Fibroblast of skin of abdomen (primary cell): ENCODE measurements at places on chromosomes 16 and 17.

- DNase-seq: no peak
Measured at GRCh38 chr16:29916979-29917378, 9.0 kb downstream of the KCTD13 start.

DNA sequence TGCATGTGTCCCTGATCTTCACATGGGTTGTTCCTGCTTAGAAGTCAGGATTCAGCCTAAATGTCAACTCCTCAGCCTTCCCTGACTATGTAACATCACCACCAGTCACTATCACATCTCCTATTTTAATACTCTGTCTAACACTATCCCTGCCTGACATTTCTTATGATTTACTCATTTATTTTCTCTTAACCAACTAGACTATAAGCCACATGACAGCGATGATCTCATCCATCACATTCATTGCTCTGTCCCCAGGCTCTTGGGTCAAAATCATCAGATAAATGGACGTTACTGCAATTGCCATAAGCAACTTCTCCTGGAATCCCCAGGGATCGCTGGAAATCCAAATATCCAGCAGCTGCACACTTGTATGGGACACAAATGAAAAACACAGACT lies 15.7 kb downstream of the CDRT4 start:
- peak; percentile 10 for DNase-seq

DNA sequence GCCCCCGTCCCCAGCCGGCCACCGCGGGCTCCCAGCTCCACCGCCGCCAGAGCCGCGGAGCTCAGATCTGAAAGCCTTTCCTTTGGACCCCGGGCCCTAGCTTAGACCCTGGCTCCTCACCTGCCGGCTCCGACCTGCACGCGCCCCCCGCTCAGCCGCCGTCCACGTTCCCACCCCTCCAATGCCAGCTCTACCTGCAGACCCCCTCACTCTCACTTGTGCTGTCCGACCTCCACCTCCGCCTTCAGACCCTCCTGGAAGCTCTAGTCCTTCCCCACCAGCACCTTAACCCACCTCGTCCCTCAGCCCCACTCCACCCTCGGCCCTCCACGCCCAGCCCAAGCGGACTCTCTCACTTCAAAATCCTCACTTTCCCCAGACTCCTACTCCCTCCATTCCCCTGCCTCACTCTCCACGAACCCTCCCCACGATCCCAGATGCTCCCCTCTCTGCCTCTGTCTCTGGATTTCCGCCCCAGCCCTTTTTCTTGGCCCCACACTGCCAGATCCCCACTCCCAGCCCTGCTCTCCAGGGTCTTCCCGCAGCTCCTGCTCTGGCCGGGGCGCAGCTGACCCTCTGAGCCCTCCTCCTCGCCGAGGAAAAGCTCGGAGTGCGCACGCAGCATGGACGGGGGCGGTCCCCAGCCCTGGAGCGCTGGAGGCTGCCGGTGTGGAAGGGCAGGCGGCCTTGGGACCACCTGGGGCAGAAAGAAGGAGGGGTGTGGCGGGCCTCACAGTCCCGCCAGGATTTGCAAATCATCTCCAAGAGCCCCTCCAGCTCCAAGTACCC lies at the start of gene TMEM114:
Gene TMEM114, minus strand, starts transcription at position 612 of the 789 bp plus-strand sequence. CDS start 673 bp downstream, outside the sequence.
- no peak for DNase-seq

DNA sequence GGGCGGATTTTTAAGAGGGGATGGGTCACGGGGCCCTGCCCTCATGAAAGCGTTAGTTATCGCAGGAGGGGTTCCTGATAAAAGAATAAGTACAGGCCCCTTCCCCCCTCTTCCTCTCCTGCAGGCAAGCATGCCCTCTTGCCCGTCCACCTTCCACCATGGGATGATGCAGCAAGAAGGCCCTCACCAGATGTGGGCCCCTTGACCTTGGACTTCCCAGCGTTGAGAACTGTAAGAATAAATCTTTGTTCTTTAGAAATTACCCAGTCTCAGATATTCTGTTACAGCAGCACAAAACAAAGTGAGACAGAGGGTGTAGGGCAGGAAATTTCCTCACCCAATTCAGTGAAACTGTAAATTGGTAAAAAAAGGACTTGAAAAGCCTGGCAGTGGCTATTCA lies 27.8 kb upstream of the LCMT1 start:
- DNase-seq: no peak

DNA sequence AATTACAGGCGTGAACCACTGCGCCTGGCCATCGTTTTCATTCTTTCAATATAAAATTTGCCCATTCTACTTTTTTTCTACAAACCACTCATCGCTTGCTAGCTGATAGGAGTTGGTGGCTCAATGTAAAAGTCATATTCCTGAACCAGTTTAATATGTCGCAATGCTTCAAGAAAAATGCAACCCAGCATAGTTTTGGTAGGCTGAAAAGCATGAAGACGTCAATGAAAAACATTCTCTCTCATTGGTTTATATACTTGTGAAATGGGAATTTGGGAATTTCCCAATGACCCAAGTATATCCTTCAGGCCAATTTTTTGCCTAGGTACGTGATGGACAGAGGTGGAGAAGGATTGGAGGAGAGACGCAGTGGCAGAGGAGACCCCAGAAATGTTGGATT lies 26.9 kb downstream of the USP43 start:
- DNase-seq: peak; percentile 45

GRCh38 chr16:46884513-46885293 lies 541 bp downstream of the GPT2 start:
- no peak for DNase-seq

GRCh38 chr16:30657866-30658730 lies at the start of gene FBRS:
Gene FBRS, plus strand, starts transcription at chr16:30658431. Its CDS starts 1,088 bp downstream, at chr16:30659519.
- peak; percentile 100 for DNase-seq

DNA sequence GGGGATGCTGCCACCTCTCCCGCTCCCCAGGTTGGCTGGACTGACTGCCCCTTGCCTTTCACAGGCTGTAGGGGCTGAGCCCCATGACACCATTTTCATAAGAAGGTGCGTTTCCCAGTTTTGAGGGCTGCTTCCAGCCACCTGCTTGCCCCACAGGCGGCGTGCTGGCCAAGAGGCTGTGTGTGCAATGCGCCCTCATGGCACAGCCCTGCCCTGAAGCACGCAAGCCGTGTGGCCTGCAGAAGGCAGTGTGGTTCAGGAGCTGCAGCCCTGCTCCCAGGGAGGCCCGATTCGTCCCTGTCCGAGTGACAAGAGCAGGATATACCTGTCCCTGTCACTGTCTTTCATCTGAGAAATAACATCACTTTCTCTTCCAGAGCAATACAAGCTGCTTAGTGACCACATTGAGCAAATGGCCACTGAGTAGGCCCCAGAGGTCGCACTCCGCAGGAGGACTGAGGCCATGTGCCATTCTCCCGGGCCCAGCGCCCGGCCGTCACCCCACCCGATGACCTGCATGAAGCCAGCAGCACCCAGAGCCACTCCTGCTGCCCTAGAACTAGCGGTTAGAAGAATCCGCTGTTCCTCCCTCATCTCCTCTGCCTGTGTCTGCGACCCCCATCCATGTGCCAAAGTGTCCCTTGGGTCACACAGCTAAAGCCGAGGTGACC lies 24.2 kb downstream of the CIBAR2 start:
- DNase-seq: no peak

DNA sequence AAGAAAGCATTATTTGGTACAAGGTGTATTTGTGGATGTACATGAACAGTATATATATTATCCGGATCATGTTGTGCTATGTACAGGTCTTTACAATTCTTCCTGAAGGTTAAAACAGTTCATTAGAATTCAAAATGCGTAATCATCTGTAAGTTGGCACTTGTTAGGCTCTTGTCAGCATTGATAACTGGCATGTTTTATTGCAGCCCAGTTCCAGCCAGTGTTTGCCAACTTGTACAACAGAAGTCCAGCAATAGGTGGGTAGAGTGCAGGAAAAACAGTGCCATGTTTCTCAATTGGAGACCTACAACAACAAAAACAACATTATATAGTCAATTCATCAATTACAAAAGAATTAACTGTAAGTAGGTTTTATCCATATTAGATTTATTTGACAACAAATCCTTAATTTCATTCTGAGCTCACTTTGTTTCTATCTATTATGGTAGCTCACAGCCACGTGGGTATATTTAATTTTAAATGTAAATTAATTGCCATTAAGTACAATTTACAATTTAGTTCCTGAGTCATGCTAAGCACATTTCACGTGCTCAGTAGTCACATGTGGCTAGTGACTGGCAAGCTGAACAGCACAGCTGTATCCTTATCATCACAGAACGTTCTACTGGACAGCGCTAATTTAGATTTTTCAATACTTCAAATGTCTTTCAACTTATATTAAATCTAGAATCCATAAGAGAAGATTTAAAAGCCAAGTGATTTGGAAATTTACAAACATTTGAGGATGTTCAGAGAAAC lies 8.6 kb upstream of the ANKFY1 start:
- no peak for DNase-seq

GRCh38 chr17:44293509-44294226 lies 14.7 kb upstream of the RUNDC3A start:
- DNase-seq: no peak

DNA sequence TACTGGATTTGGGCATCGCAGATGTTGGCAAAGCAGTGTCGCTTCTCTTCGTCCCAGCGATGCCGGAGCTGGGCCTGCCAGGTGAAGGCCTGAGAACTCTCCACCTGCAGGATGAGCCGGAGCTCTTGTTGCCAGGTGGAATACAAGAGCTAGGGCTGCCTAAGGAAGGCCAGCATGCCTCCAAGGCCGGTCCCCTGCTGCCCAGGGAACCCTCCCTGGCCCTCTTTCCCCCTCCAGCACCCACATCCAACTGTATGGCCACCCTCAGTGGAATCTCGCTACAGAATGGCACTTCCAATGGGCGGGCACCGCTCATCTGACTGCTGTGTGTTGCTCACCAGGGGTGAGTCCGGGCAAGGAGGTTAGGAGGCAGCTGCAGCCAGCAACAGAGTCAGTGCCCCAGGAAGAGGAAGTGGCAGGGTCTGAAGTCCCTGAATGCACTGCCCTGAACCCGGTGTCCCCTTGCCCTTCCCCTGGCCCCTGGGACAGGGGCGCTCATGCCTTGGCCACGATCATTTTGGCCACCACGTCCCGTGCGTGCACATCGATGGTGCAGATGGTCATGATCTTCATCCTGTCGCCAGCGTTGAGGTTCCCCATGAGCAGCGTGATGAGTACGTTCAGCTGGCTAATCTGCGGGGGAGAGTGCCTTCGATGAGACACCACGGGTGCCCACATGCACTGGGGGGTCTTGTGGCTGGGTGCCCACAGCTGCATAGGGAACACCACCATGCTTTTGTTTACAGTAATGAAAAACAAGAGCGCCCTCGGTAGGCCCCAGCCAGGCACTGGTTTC lies 75.8 kb downstream of the DNAH17 start:
- DNase-seq: no peak

DNA sequence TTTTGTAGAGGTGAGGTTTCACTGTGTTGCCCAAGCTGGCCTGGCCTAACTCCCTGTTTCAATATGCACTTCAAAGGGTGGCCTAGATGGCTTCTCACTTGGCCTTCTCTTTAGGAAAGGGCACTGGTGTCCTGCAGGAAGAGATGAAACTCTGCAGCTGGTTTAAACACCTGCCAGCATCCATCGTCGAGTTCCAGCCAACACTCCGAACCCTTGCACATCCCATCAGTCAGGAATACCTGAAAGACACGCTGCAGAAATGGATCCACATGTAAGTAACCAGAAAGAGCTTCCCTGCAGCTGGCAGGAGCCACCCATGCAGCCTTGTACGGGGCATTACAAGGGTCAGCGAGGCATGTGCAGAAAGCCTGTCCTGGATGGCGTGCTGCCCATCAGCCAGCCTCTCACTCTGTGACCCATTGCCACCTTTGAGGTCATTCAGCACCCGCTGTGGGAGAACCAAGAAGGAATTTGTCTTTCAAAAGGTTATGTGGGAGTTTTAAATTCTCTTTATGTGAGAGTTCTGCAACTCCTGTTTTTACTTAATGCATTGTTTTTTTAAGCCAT lies 7.0 kb downstream of the COG1 start:
- no peak for DNase-seq

DNA sequence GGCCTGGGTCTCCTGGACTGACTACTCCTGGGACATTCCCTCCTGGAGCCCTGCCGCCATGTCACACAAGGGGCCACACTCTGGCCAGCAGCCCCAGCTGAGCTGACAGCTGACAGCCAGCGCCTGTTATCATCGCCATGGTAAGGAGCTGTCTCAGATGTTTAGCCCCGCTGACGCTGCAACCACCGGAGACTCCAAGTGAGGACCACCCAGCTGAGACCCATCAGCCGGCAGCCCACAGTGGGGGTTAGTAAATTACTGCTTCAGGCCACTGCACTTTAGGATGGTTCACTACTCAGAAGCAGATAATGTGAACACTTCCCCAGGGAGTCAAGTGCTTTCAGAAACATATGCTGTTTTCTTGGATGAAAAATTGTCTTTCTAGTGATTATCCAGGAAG lies 14.6 kb upstream of the SPHK1 start:
- peak; percentile 52 for DNase-seq

GRCh38 chr16:7612671-7613070 lies 280.0 kb downstream of the RBFOX1 start:
- DNase-seq: no peak

- no peak for DNase-seq
Measured at GRCh38 chr17:49194297-49194607, 16.1 kb downstream of the GNGT2 start.
